ENCODE measurements at places on chromosomes 13 and 19.
A peak's percentile ranks its signal among the peaks of the same experiment; 100 is the strongest.

GRCh38 chr13:63396746-63397145, 1981.1 kb upstream of the PCDH20 start:
- peak; percentile 0 for DNase-seq

DNA sequence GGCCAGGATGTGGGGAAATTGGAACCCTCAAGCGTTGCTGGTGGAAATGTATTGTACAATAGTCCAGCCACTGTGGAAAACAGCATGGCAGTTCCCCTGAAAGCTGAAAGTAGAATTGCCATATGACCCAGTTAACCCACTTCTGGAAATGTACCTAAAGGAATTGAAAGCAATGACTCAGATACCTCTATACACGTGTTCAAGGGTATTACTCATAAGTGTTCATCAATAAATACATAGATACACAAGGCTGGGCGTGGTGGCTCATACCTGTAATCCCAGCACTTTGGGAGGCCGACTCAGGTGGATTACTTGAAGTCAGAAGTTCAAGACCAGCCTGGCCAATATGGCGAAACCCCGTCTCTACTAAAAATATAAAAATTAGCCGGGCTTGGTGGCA, 71.9 kb upstream of the IRS2 start:
- DNase-seq = no peak

GRCh38 chr19:7643031-7643415, 6.1 kb downstream of the STXBP2 start:
- no peak for DNase-seq

GRCh38 chr13:97076898-97077297, 82.6 kb upstream of the OXGR1 start:
- no peak for DNase-seq

GRCh38 chr19:13790354-13790753, 4.9 kb upstream of the ZSWIM4 start:
- DNase-seq = no peak

Data from naive thymus-derived CD8-positive, alpha-beta T cell (primary cell).